GF-D8 (cell line): ENCODE measurements at places on chromosomes 1 and 21.
A peak's percentile ranks its signal among the peaks of the same experiment; 100 is the strongest.

DNA sequence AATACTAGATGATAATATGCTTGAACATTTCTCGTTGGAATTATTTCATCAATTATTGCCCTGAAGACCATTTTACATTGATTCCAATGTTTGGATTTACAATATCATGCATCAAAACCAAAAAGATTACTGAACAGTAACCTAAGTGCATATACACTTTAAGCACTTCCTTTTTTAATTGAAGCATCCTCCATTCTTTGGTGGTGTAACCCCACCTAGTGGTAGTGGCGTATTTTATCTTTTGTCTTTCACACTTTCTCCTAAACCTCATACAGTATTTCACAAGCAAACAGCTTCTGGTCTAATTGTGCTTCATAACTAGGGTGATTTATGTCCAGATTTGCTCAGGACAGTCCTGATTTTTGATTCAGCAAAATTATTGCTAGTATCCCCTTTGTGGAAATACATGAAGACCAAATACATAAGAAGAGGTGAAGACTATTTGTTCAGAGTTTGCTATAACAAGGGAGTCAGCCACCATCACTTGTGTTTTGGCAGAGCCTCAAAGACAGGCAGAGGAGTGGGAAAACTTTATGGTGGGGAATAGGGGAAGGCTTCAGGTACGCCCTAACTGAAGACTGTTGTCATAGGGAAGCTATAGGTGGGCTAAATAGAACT, 3.4 kb upstream of the NVL start:
- peak; percentile 59 for DNase-seq

DNA sequence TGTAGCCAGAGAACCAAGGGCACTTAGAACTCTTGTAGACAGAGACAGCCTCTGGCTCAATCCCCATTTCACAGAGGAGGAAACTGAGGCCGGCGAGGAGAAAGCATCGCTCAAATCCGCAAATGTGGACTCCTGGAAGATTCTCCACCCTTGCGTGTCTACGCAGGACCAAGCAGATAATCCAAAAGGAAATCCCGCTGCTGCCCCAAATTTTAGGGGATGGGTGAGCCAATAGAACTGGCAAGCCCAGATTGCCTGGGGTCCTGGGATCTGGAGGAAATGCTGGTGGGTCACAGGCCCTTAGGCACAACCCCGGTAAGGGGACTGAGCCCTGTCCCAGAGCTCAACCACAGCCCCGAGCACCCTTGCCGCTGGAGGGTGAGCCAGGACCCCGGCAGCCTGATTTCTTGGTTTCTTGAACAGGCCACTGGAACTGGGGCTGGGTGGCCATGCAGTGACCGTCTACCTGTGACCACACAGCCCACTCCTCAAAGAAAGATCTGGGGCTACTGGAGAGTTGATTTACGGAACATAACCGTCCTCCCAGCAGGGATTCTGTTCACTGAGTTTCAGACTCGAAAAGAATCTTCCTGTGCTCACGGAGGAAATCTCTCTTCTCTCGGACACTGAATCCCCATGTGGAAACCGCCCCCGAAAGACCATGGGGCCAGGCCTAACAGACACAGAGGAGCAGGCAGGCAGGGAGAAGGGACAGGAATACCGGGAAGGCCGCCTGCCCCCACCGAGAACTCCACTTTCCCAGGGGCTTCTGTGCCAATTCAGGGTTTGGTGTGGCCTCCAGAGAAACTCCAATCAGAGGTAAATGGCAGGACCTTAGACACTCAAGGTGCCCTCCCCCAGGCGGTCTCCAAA, 238.4 kb downstream of the NPHP4 start:
- DNase-seq, result no peak

GRCh38 chr1:15955552-15955951, 20.3 kb downstream of the ZBTB17 start:
- no peak for DNase-seq

- no peak for DNase-seq
Observed at GRCh38 chr21:34364921-34365320, 1.1 kb downstream of the KCNE2 start.

DNA sequence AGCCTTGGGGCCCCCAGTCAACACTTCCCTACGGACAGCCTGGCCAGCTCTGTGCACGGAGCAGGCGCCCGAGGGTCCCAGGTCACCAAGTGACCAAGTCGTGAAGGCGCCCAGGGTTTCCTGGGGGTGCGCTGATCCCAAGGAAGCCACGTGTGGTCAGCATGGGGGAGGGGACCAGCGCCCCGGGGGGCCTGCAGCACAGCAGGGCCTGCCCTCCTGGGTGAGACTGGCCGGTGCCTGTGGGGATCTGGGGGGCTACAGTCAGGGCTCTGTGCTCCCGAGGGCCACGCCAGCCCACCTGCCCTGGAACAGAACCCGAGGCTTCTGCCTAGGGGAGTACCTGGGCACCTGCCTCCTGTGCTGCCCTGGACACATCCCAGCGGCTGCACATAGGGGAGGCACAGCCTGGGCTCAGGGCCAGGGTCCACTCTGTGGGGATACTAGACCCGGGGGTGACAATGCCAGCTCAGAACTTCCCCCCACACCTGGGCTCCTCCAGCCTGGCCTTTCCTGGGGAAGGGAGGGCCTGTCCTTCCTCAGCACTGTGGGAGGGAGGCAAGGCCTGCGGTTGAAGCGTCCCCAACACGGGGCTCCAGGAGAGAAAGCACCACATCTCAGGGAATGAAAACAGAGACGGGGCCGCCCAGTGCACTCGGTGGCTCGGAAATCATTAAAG, 6.2 kb upstream of the POFUT2 start:
- no peak for DNase-seq

DNA sequence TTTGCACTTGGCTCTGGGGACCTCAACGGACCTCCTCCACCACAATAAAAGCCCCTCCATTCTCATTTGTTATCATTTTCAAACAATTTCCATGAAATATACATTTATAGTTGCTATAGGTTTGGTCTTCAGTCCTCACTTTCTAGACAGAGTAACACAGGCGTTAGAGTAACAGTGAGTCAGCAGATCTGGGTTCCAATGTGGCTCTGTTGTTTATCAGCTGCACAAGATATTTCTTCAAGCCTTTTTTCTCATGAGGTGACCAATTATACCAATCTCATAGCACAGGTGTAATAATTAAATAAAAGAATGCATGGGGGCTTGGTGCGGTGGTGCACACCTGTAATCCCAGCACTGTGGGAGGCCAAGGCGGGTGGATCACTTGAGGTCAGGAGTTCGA, 32.8 kb upstream of the PSMB2 start:
- DNase-seq, result no peak

GRCh38 chr1:117093091-117093534, 28.4 kb downstream of the TRIM45 start:
- no peak for DNase-seq

- no peak for DNase-seq
Observed at GRCh38 chr1:33516891-33517567, 44.6 kb downstream of the ZSCAN20 start.

- DNase-seq, result no peak
Observed at GRCh38 chr1:116834595-116834994, 75.1 kb upstream of the PTGFRN start.

DNA sequence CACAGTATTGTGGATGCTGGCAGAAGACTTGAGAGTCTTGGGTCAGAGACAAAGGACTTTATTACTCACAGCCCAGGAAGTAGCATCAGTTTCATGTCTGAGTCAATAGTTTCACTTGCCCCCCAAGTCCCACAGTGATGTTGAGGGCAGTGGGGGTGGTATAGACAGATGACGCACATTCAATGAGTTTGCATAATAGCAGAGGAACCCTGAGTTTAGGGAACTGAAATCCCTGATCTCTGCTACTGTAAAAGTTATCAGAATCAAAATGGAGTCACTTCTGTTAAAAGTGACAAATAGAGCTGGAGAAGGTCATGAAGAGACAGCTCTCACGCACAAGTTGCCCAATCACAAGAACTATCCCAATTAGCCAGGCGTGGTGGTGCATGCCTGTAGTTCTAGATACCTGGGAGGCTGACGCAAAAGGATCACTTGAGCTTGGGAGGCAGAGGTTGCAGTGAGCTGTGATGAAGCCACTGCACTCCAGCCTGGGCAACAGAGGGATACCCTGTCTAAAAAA, 11.5 kb upstream of the HCRTR1 start:
- no peak for DNase-seq

DNA sequence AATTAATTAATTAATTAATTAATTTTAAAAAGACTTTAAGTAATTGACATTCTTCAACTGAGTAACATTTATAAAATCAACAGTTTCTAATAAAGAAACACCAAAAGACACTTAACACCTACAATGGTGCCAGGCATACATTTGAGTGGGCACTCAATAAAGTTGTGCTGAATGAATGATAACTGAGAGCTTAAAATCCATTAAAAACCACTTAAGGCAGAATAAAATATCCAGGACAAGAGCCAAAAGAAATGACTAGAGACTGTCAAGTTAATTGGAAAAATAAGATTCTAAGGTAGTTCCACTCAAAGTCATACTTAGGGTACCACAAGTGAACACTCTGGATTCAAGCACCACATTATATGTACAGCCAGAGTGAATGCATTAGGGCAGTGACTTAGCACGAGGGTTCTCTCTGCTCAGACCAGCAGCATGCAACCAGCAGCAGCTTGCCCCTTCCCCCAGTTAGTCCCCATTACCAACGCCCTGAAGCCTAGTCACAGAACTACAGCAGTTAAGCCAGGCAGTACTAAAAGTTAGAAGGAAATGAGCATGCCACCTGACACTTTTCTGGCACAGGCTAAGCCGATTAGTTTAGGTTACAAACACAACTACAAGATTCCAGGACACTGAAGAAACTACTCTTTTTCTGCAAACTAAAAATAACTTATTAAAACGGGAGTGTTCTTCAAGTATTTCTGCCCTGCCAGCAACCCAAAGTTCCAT, 46.5 kb downstream of the LUZP1 start:
- no peak for DNase-seq

DNA sequence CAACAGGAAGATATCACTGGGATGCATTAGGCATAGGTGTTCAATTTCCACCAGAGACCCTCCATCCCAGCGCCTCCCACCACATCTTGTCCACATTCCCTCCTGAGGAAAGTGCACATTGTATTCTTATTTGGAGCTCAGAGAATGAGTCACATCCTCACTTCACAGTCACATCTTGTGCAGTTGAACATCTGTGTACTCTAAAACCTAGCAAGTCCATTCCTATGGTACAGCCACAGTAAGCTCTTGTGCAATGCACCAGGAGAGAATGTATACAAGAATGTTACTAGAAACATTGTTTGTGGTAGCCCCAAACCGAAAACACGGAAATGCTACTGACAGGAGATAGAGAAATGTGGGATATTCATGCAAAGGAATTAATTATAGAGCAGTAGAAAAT, 1.6 kb upstream of the KDF1 start:
- DNase-seq, result no peak

DNA sequence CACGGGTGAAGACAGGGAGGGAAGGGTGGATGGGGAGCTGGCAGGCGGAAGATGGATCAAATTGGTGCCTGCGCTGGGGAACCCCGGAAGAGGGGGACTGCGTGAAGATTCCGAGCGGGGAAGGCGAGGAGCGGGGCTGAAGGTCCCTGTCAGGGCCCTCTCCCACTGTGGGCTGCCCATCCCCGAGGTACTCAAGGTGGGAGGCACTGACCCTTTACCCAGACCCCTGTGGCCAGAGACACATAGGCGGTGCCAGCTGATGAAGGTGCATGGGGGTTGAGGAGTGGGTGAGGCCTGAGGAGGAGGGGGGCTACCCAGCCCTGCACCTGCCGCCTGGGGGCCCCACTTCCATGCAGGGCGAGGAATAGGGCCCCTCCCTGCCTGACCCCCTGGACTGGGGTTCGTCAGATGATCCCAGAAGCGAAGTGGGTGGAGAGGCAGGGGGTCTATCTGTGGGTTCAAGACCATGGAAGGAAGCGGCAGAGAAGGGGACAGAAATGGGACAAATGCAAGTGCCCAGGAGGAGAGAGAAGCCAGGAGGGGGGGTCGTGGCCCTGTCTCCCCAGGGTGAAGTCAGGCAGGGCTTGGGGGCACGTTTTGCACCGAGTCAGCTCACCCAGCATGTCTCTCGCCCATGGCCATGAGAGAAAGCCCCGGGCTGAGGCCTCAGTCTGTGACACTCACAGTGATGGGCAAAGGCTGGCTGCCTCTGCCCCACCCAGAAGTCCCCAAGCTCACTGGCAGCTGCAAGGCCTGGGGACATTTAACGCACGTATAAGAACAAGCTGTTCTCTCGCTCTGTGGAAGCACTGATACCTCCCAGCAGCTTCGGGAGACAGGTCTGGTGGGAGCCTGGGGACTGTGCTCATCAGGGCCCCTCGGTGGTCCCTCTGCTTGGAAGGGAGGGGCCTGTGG, 7.0 kb upstream of the MMEL1 start:
- no peak for DNase-seq

DNA sequence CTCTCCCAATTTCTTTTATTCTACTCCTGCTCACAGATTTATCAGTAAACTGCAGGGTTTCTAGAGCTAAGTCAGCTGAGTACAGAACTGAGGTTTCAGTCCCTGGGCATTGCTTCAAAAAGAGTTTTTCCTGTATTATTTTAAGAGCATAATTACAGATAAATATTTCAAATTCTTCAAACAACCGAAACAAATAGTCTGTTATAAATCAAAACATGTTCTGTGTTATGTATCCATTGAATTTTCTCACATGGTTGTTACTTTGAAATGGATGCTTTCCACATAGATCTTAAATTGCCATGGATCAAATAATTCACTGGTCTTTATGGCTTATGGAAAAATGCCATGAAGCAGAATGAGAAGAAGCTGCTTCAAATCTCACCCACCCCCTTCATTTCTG, 64.5 kb downstream of the LRRC8C start:
- DNase-seq, result no peak

- no peak for DNase-seq
Observed at GRCh38 chr1:63276624-63277023, 45.7 kb upstream of the FOXD3 start.

DNA sequence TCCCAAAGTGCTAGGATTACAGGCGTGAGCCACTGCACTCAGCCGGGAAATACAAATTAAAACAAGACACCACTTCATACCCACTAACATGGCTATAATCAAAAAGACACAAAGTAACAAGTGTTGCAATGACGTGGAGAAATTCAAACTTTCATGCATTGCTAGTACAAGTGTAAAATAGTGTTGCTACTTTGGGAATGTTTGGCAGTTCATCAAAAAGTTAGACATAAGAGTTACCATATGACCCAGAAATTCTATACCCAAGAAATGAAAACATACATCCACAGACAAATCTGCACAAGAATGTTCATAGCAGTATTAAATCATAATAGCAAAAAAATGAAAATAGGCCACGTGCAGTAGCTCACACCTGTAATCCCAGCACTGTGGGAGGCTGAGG, 16.4 kb downstream of the FOXJ3 start:
- no peak for DNase-seq

GRCh38 chr1:31380181-31380580, 7.3 kb upstream of the FABP3 start:
- DNase-seq, result no peak

- no peak for DNase-seq
Observed at GRCh38 chr1:83970114-83970513, 28.8 kb downstream of the TTLL7 start.

DNA sequence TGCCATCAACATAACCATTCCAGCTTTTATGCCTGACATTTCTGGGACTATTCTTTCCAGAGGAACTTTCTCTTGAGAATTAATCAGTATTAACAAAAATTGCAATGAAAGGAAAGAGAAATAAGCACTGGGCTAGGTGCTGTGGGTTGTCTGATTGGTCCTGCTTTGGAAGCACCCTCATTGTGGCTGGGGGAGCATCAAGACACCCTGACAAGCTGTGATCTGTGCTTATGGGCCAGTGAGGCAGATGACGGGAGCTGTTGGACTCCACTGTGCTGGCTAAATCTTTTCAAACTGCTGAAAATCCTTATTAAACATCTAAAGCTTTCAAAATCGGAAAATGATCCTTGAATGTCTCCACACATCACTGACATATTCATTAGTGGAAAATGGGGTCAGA, 20.0 kb downstream of the UBASH3A start:
- DNase-seq, result no peak
